ENCODE measurements at places on chromosomes 5 and 9.
A peak's percentile ranks its signal among the peaks of the same experiment; 100 is the strongest.

DNA sequence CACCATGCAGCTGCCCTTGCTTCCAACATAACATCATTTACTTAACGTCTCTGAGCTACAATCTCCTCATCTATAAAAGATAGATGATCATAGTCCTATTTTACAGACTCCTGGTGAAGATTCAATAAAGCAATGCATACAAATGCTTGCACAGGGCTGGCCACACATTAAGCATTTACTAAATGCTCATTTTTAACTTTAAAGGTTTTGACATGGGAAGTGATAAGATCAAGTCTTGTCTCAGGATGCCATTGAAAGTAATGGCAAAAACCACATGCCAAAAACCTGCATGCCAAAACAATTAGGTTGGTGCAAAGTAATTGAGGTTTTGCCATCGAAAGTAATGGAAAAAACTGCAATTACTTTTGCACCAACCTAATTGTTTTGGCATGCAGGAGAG lies 181.2 kb upstream of the ADRA1B start:
- no peak for DNase-seq

GRCh38 chr9:35687972-35688557 lies 1.7 kb downstream of the TPM2 start:
- DNase-seq, result no peak

- no peak for DNase-seq
These were observed 10.7 kb upstream of the DIPK1B start for GRCh38 chr9:136701668-136702053.

DNA sequence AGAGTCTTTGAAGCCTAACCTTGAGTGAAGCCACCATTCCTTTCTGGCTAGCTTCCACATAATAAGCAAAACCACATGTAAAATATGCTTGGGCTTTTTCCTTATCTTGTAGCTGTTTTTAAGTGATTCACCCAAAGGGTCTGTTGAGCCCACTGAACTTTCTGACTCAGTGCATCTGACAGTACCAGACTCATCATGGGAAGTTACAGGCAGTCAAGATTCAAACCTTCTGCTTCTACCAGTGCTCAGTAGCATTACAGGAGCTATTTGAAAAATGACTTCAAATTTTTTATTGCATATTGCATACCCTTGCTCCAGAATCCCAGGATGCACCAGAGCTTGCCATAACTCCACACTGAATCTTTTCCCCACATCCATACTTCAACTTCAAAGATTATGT lies 87.5 kb upstream of the PTPRD start:
- no peak for DNase-seq

DNA sequence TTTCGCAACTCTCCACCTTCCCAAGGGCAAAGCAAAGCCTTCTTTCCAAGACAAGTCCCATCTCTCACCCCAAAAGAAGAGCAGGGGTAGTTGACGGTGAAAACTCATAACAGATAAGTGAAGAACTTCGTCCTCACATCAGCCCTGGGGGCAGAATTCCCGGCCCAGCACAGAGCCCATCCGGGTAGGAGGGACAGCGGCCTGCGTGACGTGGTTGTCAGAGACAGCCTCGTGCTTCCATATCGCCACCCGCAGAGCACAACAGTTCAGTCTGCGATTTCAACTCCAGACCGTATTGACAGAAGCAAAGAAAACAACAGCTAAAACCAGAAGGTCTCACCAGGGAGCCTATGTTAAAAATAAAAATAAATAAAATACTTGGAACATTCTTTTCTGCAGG lies 273.2 kb downstream of the SYK start:
- no peak for DNase-seq

GRCh38 chr5:151107084-151107483 lies 26.2 kb upstream of the TNIP1 start:
- no peak for DNase-seq

- no peak for DNase-seq
These were observed 50.1 kb upstream of the GLRX start for GRCh38 chr5:95872346-95873268.

DNA sequence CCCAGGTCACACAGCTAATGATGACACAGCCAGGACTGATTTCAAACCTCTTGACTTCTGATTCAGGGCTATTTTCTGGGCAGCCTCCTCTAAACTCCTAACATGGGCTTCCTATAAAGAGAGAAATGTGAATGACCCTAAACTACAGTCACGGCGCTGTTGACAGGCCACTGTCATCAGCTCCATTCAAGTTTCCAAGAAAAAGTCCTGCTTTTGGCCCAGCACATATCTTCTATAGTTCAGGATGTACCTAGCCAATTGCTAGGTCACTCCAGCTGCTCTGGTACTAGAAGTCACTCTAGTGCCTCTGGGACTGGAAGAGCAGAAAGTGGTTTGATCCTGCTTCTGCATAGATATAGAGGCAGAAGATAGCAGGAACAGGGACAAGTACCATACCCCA lies 64.9 kb upstream of the TARS1 start:
- no peak for DNase-seq

- DNase-seq, result no peak
These were observed 695 bp upstream of the ANXA6 start for GRCh38 chr5:151158287-151158661.

DNA sequence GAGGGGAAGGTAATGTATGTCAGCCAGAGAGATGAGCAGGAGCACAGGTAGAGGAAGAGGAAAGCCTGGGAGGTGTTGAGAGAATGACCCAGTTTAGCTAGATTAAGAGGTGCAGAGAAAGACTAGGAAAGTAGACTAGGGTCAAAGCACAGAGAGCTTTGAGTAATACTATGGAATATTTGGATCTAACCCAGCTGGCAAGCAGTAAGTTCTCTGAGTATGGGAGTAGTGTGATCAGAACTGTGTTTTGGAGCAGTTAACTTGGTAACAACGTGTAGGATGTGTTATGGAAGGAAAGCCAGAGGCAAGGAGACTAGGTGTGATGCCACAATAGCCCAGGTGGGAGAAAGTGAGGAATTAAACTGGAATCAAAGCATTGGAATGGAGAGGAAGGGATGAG lies 84.9 kb upstream of the PTGER4 start:
- no peak for DNase-seq

DNA sequence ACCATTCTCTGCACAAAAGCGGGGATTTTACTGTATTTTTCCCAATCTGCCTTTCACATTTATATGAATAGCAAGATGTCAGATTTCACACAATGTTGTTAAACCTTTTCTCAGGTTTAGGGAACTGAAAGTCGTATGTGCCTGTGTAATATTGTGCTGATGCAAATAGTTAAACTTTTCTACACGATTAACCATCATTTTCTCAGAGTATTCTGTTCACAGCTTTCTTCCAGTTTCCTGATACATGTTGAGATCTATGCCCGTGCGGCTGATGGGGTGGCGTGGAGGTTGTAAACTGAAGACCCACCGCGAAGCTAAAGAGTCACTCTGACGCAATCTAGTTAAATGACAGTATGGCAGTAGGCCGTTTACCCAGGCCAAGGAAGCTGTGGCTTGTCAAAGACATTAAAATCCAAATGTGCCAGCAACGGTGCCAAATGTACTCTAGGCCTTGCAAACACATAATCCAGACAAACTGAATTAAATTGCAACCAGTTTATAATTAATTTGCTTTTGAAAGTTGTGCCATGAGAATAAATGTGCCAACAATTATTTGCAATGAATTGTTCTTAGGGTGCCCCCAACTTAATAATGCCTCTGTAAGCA lies 145.7 kb downstream of the EBF1 start:
- DNase-seq, result no peak

DNA sequence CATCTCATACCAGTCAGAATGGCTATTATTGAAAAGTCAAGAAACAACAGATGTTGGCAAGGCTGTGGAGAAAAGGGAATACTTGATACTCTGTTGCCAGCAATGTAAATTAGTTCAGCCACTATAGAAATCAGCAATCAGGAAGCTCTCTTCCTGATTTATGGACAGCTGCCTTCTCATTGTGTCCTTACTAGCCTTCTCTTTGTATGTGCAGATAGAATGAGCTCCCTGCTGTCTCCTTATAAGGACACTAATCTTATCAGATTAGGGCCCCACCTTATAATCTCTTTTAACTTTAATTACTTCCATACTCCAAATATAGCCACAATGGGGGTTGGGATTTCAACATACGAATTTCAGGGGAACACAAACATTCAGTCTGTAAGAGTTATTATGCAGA lies 38.0 kb downstream of the KCNV2 start:
- no peak for DNase-seq

DNA sequence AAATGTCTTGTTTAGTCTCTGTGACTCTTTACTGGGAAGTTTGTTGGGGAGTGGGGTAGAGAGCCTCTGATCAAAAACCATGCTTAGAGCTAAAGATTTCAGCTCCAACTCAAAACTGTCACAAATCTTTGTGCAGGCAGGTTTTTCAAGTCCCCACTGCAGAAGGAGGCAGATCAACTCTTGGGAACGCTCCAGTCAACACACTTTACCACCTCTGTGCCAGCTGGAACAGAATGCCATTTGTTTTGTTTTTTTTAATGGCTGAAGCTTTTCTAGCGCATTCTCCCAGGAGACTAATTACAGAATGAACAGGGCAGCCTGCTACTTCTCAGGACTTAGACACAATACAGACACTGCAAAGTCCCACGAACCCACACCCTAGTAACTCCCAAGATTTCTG lies 17.9 kb upstream of the LHX6 start:
- no peak for DNase-seq

GRCh38 chr5:5100635-5101034 lies 39.5 kb upstream of the ADAMTS16 start:
- no peak for DNase-seq

DNA sequence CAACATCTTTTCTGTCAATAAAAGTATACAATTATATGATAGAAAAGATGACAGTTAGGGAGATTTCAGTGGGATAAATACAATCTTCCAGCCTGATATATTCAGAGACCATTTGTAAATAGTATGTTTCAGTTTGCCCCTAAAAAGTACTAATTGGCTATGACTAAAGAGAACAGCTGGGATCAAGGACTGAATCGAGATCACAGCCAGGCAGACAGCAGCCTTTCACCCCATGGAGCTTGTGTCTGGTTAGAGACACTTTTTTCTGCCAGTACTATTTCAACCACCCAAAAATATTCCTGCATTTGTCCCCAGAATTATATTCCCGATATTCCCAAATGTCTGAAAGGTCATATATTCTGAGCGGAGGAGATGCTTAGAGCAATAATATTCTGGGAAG lies 577.3 kb upstream of the TLE4 start:
- DNase-seq, result no peak

DNA sequence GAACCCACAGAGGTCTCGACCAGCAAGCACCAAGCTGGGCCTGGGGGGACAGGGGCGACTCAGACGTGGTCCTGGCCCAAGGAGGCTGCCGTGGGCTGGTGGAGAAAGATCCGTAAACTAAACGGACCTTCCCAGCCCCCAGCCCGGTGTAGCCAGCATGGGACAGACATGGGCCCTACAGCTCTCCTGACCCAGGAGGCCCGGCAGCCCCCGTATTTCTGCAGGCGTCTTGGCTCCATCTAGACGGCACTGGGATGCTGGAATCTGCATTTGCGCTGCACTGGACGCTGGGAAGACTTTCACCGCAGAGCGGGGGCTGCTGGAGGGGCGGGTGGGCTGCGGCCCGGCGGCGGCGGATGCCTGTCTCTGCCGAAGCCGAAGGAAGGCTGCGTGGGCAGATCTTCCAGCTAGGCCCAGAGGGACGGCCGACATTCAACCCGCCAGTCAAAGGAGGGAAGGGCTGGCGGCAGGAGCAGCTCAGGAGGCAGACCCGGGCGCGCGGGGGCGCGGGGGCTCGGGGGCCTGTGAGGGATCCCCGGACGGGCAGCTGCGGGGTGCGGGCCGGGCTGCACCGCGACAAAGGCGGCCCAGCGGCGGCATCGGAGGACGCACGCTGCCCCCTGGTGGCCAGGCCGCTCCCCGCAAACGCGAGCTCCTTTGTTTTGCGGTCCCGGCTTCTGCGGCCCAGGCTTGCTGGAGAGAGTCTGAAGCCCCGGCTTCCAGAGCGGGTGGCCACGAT lies 266.2 kb downstream of the NSG2 start:
- peak; percentile 41 for DNase-seq

GRCh38 chr5:123802298-123802951 lies 290.4 kb downstream of the CSNK1G3 start:
- DNase-seq, result no peak

GRCh38 chr9:5851445-5851844 lies 18.5 kb upstream of the ERMP1 start:
- no peak for DNase-seq
